ENCODE measurements at places on chromosomes 7 and 10.

DNA sequence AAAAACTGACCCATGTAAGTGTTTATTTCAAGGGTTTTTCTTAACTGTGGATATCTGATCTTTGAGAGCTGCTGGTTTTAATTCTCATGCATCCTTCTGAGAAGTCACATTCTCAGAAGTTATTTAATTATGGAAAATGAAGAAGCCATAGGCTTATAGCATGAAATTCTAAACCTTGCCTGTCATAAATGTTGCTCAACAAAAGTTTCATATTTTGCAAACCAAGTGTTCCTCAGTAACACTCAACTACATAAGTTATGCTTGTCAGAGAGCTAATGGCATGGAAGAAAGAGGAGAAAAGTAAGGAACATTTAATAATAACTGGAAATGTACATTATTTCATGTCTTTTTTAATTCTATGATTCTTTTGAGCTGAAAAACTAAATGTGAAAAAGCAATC lies 78.6 kb upstream of the MPP7 start:
- DNase-seq = no peak

GRCh38 chr7:33698041-33698440 lies 207.3 kb upstream of the BMPER start:
- no peak for DNase-seq

DNA sequence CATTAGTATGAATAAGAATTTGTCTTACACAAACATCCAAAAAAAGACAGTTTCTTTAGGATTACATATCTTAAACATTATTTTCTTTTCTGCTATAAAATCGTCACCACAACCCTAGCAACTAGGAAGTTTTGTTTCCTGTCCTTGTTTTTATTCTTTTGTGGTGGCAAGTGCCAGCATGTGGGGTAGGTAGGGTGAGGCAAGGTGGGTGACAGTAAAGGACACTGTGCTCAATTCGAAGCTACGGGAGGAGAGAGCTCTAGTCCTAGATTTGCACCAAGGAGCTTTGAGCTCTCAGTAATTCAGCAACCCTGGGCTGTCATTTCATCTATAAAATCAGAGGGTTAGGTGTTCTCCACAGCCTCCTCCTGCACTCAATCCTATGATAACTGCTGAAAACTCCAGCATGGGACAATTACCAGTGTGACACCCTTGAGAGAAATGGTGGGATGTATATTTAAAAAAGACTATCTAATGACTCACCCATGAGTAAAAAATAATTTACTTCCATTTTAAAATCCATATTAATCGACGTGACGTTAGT lies 187.1 kb downstream of the FAM107B start:
- DNase-seq = no peak

DNA sequence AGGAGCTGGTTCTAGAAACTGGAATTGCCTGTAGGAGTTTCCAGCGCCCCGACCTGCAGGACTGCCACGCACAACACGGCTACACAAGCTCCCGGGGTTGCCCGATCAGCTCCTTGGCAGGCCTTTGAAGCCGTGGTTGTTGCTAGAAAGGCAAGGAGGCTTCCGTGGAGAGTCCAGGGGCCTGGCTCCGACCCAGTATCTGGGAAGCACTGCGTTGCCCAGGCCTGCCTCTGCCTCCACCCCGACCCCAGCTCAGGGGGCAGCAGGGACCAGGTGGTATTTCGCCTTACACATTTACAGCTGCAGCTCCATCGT lies 54.4 kb downstream of the PROSER2 start:
- DNase-seq = no peak

GRCh38 chr10:86611386-86611785 lies 43.0 kb upstream of the OPN4 start:
- DNase-seq = no peak

GRCh38 chr10:50503661-50504320 lies 120.0 kb downstream of the SGMS1 start:
- no peak for DNase-seq

DNA sequence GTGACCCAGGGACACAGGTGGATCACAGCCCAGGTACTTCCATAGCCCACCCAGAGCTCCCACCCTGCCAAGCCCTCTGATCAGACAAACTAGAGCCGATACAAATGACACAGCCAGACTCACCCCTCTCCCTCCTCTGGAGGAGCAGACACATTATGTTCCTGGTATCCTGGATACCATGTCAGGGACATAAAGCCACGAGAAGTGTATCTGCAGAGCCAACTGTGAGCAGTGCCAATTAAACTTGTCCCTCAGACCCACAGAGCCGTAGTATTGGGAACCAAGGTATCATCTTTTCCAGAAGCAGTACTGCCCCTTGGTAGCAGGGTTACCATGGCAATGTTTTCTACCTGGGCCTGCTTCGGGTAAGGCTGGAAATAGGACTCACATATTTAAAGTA lies 47.3 kb upstream of the CPXM2 start:
- no peak for DNase-seq

DNA sequence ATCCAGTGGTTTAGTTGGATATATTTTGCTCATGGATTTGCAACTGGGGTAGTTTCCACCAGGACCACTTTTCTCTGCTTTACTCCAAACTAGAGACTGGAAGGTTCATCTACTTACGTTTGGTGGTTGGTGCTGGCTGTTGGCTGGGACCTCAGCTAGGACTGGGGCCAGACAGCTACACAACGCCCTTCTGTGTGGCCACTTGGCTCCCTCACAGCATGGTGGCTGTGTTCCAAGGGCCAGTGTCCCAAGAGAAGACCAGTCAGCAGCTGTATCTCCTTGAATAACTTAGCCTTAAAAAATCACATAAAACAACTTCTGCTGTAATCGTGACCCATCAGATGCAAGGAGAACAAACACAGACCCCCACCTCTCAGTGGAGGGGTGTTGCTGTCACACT lies 4.2 kb upstream of the KCNH2 start:
- DNase-seq = no peak

DNA sequence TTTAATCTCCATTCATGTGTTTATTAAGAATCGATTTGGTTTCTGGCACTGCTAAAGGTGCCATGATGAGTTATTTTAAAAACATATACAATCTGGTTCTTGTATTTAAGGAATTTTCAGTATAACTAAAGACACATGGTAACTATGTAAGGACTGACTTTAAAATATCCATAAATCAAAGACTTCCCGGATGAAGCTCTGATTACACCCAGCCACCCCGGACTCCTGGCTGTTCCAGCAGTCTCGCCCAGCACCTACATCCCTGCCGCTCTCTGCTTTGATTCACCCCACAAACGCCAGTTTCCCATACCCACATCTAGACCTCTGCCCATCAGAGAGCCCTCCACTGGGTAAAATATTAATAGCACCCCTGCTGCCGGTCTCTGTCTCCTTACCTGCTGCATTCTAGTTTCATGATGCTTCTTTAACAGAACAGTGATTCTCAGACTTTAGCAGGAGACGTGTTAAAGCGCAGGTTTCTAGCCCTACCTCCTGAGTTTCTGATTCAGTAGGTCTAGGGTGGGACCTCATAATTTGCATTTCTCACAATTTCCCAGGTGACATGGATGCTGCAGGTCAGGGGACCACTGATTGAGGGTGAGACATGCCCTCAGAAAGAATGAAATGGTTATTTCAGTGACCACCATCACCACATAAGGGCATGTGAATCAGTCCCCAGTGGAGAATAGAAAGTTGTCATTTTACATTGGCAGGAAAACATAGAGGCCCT lies 185.7 kb downstream of the KIAA1217 start:
- no peak for DNase-seq

- no peak for DNase-seq
Measured at GRCh38 chr7:157775560-157776332, 438.9 kb downstream of the DNAJB6 start.

DNA sequence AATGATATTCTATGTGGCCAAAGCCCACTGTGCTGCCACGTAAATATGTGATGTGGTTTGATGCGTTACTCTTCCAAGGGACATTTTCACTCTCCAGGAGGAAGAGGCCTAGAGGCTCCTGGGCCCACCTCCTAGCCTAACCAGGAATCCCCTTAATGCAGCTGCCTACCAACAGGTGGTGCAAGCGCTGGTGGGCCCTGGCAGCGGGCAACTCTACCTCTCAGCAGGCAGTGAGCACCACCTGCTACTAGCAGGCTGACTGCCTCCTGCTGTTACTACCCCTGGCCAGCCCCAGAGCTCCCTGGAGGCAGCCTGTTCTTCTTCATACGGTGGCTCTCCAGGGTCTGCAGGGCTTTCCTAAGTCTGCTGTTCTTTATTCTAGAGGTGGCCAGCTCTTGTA lies 62.8 kb downstream of the CDH23 start:
- no peak for DNase-seq
